ENCODE measurements at places on chromosomes 2 and 18. TPM values are rescaled to one million over a fixed set of nuclear protein-coding genes. Genes with fewer than 3 reads are reported as not detected.

DNA sequence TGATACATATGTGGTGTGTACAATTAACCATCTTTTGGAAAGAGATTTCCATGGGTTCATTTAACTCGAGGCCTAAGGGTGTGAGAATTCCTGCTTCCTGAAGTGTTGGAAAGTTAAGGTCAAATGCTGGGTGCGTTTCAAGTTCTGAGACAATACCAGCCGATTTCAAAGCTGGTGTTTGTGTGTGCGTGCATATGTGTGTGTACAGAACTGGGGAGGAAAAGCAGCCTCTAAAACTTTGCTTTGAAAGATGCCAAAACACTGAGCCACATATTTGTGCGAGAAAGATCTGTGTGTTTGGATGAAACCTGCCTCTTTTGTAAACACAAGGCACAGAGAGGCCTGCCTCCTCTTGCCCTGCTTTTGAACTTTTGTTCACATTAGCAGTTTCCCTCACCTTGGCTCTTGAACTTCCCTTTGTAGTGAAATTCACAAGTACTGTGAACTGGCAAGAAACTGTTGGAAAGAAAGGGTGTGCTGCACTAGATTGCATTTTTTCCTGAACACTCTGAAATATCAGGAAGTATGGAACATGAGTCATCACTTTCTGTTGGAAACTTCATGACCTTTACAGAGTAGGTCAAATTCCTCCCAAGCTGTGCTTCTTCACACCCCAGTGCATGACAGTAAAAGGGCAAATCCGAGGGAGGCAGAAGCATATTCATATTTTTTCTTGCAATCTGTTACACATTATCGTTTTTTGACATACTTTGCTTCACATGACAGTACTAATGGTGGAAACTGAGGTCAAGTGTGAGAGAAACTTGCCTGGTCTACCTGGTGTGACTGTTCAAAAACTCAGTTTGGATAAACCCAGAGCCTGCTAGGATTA, 20.0 kb upstream of the CAVIN2 start:
- DNase-seq, result no peak

- DNase-seq, result no peak
Observed at GRCh38 chr2:181411105-181411849, 45.9 kb upstream of the ITGA4 start.

DNA sequence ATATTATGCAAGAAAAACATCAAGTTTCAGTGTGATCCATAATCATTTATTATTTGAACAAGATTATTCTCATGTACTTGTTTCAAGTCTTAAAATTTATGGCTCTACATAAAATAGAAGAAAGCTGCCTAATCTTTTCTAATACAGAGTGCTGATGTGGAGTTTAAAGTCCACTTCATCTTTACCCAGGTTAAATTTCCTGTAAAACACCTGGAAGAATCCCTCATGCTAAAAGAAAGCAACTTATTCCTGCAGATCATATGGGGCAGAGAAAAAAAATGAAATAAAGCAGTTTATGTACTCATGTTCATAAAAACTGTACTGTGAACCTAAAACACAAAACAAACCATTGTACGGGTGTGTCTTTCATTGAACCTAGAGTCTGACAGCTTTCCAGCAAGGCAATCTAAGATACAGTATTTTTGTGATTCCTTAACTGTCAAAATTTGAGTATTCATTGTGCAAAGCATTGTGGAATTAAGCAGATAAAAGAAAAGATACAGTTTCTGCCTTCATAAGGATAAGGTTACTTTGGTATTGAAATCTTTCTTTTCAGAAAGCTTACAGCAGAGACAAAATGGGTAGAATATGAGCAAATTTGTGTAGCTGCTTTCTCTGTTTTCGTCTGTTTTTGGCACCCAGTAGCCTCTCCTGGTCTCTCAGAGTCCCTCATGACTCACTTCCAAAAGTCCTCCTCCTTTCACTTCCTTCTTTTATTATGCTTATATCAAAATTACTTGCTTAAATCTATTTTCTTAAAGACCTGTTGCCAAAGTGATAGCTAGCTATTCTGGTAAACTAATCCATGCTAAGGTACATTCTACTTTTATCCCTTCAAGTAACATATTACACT, 26.9 kb upstream of the GLS start:
- DNase-seq, result no peak

- no peak for DNase-seq
Observed at GRCh38 chr18:31275722-31276463, 42.1 kb upstream of the DSG1 start.

DNA sequence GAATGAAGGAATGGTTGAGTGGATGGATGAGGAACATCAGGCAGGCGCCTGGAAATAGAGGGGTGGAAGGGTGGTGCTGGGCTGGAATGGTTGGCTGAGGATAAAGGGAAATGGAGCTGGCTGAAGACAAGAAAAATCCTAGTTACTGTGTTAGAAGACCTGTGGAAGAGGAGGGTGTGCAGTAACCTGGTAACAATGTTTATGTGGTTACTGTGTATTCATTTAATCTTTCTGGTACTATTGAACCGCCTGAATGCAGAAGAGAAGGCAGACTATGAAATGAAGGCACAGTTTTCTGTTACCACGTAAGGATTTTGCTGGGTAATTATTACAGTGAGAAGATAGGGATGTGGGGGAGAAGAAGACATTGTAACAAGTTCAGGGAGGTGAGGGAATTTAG, 110.3 kb upstream of the MGAT5 start:
- DNase-seq, result no peak

- no peak for DNase-seq
Observed at GRCh38 chr2:120580709-120581108, 155.0 kb upstream of the GLI2 start.

DNA sequence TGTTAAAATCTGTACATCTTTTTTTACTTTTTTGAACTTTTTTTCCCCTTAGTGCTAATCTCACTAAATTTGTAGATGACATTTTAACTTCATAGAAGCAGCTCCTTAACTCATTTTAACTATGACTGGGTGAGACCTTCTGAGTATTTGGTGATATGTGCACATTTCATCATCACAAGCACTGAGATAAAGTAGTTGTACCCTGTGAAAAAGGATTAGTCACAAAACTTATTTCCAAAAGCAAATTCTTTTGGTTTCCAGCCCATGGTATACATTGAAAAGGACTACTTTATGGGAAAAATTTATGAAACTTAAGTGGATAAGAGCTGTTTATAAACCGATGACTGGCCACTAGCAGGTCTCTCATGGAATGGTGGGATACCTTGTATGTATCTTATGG, 581.5 kb downstream of the PLCL1 start:
- DNase-seq, result no peak

DNA sequence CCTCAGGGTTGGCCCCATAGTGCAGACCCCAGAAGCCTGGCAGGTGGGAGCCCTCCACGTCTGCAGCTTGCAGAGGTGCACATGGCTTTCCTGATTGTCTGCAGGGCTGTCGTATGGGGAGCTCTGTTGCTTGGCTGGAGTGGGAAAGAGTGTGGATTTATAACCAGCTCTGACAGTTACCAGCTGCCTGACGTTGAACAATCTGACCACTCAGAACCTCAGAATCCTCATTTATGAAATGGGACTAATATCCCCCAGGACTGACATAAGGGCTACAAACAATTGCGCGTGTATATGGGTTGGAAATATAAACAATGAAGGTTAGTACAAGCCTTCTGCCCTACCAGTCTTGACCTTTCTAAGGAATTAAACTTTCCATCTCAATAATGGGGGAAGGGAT, 13.9 kb upstream of the PXDN start:
- DNase-seq, result no peak

DNA sequence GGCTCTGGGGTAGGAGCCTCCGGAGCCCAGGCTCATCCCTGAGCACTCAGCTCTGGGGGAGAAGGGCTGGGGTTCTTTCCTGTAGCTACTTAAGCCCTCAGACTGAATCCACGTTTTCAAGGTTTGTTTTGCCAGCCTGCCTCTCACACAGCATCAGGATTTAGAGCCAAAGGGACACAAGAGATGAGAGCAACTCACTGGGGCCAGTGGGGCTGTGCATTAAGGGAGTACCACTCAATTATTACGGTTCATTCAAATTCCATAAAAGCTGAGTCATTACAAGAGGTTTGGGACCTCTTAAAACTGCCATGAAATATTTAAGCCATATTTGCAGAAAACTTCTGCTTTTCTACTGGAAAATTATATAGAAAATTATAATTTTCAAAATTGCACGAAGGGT, 17.1 kb upstream of the SNED1 start:
- no peak for DNase-seq

FSIP2 gene
- 0.58 TPM for total RNA-seq
